ENCODE measurements at places on chromosomes 5 and 9.

DNA sequence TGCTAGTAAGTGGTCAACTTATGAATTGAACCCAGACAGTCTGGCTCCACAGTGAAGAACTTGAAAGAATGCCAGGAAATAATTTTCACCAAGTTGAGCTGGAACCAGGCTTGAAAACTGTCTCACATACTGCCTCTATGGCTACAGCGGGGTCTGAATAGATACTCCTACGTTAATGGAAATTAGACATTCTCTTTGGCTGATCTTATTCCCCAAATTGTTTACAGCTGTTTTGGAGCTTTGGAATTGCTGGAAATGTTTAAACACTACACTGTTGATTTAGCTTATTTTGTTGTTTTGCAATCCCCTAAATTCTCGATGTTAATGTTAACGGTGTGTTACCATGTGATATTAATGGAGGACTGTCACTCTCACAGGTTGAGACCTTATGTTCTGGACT, 146.4 kb downstream of the FBXL7 start:
- DNase-seq = no peak

DNA sequence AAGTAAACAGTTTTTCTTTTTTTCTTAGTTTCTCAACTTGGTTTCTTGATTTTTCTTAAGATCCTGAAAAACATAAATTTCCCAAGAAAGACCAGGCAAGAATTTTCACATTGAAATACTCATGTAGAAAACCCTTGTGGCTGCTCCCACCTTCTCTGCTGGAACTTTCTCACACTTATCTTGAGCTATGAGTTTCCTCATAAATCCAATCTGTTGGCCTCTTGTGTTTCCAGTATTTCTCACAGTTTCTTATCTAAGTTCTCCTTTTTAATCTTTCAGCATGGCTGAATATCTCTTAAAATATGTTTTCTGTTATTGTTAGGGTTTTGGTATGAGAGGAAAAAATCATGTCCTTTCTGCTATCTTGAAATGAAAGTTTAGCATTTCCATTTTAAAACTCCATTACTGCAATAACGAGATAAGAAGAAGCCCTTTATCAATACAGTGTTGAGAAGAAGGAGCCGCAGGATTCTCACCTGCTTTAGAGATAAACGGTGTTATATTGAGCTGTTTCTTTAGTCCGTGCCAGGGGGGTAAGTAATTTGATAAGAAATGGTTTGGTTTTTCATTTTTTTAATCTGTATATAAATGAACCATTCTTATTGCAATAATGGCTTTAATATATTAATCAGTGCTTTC, 89.3 kb downstream of the ALDH1A1 start:
- no peak for DNase-seq

DNA sequence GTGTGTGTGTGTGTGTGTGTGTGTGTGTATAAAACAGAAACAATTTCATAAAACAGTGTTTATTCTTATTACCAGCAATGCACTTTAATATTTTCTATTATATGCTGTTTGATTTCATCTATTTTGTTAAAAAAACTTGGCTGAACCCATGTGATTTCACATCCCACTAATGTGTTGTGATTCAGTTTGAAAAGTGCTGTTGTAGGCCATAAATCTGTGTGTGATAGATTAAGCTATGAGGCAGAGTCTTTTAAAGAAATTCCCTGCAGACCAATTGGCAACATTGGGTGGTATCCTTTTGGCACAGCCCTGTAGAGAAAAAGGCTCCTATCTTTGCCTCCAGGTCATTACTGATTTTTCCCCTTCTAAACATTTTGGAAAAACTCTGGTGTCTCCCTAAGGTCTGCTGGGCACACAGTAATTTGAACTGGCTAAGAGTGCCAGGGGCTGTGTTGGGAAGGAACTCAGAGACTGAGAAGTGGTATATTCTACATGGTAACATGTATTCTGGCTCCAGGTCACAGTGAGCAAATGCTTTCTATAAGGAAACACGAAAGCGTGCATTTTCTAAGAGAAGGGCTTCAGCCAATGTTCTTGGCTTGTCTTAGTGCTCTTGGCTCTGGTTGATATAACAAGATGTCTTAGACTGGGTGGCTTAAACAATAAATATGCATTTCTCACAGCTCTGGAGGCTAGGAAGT, 4.5 kb downstream of the CAMK4 start:
- DNase-seq = no peak

GRCh38 chr9:38057416-38058195, 11.4 kb downstream of the SHB start:
- no peak for DNase-seq

GRCh38 chr9:33043671-33044070, 18.6 kb downstream of the DNAJA1 start:
- no peak for DNase-seq

GRCh38 chr9:85521371-85522197, 220.2 kb downstream of the AGTPBP1 start:
- DNase-seq = no peak

DNA sequence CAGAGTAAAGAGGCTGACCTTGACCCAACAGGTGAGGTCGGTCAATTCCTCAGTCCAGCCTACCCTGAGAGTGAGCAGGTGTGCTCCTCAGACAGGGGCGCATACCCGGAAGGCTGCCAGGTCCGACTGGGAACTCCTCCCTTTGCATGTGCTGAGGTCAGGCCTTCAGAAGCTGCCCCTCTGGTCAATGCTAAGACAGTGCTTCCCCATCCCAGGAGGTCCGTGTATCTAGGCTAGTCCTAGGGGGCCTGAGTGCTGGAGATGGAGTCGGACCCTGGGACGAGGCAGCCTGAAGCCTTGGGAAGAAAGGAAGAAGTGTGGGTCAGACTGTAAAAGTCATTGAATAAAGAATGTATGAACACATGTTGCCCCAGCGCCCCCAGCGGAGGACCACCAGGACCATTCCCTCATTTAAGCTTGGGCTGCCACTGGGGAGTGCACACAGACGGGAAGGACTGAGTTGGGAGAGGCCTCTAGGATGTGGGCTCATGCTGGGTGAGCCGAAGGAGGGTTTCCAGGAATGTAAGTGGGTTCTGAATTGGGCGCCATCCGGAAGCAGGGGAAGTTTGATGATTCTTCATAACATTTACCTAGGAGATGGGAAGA, 41.0 kb upstream of the GFPT2 start:
- no peak for DNase-seq

- no peak for DNase-seq
These were observed 85.5 kb downstream of the PALM2AKAP2 start for GRCh38 chr9:109865521-109865920.

- DNase-seq = no peak
These were observed 136.1 kb downstream of the LHFPL2 start for GRCh38 chr5:78512435-78512834.

DNA sequence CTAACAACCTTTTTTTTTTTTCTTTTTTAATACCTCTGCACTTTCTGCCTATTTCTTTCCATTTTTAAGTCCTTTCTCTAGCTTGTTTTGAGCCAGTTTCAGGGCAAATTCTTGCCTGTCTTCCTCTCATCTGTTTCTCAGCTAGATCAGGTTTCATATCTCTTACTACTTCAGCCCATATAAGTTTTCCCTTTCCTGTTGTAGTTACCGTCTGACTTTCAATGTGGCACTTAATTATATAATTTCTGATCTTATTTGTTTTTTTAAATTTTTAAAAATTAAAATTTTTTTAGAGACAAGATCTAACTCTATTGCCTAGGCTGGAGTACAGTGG, 104.7 kb upstream of the ELL2 start:
- no peak for DNase-seq

GRCh38 chr9:87540444-87541105, 42.9 kb downstream of the DAPK1 start:
- DNase-seq = no peak

DNA sequence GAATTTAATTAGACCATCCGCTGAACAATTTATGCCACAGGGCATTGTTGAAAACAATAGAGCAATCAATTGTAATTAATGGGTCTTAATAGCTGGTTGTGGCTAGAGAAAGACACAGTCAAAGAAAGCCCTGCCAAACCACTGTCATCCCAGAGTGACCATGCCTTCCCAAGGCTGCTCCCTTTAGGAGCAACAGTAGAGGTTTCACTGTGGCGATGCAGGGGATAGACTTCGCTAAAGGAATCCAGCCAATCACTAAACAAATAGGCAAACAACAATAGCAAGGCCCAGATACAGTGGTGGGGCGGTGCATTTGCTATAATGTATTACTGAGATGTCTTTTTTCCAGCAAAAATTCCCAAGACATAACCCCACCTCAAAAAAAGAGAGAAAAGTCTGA, 87.8 kb upstream of the SLC27A6 start:
- DNase-seq = no peak

DNA sequence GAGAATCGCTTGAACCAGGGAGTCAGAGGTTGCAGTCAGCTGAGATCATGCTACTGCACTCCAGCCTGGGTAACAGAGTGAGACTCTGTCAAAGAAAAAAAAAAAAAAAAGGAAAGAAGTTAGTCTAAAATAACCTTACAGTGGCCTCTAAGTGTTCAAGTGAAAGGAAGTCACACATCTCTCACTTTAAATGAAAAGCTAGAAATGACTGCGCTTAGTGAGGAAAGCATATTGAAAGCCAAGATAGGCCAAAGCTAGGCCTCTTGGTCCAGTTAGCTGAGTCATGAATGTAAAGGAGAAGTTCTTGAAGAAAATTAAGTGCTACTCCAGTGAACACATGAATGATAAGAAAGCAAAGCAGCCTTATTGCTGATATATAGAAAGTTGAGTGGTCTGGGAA, 38.1 kb downstream of the ITGA1 start:
- peak; percentile 38 for DNase-seq

- peak; percentile 69 for DNase-seq
These were observed 69.1 kb downstream of the PPARGC1B start for GRCh38 chr5:149799119-149799623.

DNA sequence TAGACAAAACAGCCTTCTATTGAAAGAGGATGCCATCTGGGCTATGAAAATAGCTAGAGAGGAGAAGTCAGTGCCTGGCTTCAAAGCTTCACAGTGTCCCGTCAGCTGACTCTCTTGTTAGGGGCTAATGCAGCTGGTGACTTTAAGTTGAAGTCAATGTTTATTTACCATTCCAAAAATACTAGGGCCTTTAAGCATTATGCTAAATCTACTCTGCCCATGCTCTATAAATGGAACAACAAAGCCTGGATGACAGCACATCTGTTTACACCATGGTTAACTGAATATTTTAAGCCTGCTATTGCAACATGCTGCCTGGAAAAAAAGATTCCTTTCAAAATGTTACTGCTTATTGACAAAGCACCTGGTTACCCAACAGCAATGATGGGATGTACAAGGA, 309.1 kb downstream of the NTRK2 start:
- DNase-seq = no peak

DNA sequence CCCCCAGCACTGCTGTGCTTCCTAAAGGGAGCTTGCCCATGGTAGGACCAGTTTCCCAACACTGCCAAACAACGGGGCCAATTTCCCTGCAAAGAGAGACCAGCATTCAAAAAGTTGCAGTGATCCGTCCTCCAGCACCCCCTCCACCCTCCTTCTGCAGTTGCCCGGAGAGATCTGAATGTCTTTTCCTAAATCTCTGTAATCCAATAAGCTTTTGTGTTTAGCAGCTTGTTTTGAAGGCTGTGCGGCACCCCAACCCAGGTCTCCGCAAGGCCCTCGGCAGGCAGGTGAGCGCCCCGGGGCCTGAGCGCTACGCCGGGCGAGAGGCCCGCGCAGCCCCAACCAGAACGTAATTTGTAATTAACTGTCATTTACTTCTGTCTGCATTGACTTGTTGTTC, 366.9 kb upstream of the IRX2 start:
- DNase-seq = no peak

GRCh38 chr9:106613250-106613737, 249.7 kb upstream of the ZNF462 start:
- no peak for DNase-seq

GRCh38 chr5:132001647-132002561, 9.6 kb downstream of the ACSL6 start:
- no peak for DNase-seq

DNA sequence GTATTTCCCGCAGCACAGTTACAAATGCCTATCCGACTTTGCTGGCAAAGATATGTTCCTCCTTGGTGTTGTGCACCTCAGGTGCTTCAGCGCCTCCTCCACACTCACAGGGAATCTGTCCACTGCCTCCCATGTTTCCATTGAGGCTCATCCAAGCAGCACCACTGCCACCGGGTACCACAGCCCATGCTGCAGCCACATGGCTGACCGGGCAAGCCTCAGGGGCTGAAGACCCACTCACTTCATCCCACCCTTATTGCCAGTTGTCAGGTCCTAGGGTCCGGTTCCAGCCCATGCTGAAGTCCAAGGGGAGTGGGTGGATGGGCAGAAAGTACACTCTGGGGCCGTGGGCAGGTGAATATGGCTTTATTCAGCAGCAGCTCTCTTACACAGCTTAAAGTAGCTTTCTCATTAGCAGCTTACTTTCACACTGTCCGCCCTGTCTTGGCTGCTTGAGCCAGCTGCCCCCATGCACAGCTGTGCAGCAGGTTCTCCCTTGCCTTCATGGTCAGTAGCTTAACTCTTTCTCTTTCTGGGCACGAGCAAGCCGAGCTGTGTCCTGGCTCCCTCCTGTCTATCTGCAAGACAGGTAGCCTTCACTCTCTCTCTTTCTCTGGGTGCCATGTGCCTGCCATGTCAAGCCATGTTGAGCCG, 1052.3 kb downstream of the PTPRD start:
- no peak for DNase-seq

- DNase-seq = no peak
These were observed 187.4 kb downstream of the DCP2 start for GRCh38 chr5:113164021-113164420.

- peak; percentile 5 for DNase-seq
These were observed 1548.6 kb downstream of the EFNA5 start for GRCh38 chr5:106121972-106122605.

DNA sequence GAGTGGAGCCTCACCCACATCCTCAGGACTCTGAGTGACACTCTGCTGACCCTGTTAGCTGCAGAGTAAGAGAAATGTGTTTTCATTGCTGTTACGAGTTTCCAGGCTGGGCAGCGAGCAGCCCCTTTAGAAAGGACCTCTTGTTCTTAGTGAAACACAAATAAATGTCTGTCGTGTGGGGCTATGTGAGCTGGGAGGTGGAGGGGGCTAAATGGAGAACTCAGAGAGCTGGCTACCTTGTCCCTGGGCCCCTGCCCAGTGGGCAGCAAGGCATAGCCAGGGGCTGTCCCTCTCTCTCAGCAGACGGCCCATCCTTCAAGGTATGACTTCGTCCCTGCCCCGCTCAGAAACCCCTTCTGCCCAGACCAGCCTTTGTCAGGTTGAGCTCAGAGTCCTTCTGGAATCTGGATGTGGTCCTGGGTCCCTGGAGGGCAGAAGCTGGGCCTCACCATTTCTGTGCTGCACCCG, 10.2 kb downstream of the DCANP1 start:
- DNase-seq = no peak

- no peak for DNase-seq
These were observed 11.1 kb upstream of the MLANA start for GRCh38 chr9:5879419-5880181.

GRCh38 chr9:38289866-38290245, 102.6 kb upstream of the ALDH1B1 start:
- no peak for DNase-seq

GRCh38 chr5:14853685-14854084, 17.9 kb downstream of the ANKH start:
- no peak for DNase-seq

- DNase-seq = peak; percentile 57
These were observed 232.1 kb downstream of the SH3GL2 start for GRCh38 chr9:17810728-17811571.
